ENCODE measurements at places on chromosomes 3 and 15.

- DNase-seq, result no peak
These were observed 8.7 kb upstream of the LRTM1 start for GRCh38 chr3:54936561-54936960.

GRCh38 chr15:72737723-72738122 is 45.8 kb downstream of the ADPGK start:
- no peak for DNase-seq

DNA sequence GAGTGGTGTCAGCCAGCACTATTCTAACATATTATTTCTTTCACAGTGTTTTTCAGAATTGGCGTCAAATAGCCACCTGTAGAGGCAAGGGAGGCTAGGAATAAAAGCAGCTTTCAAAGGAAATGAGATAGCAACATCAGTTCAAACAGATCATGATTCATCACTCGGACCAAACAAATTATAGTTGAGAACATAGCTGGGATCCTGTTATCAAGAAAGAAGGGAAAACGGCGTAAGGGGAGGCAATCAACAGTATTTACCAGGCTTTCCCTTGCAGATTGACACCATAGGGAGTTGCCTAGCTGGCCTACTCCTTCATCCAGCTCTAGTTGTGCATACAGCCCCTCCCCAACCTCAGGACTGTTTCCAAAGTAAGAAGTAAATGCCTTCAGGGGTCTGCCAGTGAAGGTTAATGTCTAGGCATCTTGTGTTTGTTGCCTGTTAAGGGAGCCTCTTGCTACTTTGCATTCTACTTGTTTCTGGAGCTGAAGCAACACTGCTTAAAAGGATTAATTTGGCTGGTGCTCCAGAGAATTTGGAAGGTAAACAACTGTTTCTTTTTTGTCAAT is 286.5 kb downstream of the NSUN3 start:
- no peak for DNase-seq

- no peak for DNase-seq
These were observed 1107.1 kb upstream of the EPHA6 start for GRCh38 chr3:95707268-95707667.

GRCh38 chr3:25073423-25073822 is 354.6 kb upstream of the RARB start:
- no peak for DNase-seq

DNA sequence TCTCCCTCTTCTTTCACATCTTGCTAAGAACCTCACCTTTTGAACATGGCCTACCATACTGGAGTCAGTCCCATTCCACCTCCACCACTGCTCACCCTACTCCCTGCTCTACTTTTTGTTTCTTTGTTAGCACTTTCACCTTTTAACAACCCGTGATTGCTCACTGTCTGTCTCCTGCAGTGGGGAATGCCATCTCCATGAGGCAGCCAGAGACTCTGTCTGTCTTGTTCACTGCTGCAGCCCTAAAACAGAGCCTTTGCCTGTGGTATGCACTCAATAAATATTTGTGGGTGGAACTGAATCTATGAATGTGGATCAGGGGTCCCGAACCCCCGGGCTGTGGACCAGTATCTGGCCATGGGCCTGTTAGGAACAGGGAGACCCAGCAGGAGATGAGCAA is 16.5 kb upstream of the TLE3 start:
- no peak for DNase-seq

DNA sequence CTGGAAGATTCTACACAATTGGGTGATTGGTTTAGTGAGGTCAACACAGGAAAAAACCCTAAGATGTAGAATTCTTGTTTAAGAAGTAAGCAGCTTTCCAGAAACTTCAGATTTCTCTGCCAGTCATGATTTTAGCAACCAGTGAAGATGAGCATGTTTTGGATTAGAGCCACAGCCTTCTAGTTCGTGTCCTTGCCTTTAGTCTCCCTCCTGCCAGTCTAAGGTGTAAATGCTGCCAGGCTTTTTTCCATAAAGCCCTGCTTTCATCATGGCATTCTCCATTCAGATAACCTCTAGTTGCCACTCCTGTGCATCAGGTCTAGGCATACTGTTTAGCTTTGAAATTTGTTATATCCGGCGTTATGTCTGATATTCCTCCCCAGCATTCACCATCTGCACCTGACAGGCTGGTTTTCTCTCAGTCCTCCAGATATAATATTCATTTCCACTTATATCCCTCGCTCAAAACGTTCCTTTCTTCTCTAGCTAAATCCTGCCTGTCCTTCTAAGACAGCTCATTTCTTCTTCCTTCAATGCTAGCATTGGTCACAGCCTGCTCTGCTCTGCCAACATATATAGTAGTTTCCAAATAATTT is 37.4 kb downstream of the SYN2 start:
- DNase-seq, result no peak

DNA sequence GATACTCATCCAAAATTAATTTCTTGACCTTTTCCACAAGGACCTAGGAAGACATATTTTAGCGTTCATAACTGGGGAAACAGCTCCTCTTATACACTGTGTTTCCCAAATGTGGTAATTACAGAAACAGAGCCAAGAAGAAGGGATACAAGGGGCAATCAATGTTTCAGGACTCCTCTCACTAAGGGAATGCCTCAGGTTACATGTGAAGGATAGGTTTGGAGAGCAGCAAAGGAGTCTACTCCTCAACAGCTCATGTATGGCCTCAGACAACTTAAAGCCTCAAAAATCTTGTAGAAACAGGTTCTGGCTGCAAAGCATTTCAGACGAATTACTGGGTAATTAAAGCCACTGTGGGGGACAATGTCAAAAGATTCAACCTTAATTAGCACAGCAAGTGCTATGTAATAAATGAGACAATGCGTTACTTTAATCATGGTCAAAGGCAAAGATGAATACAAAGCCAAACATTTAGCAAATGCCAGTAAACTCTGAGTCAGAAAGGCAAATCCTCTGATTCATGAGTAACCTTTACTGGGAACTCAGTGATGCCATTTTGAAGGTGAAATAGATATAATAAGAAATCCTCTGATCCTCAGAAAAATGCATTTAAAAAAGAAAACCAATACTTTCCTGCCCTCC is 1111.2 kb downstream of the TUSC7 start:
- no peak for DNase-seq

DNA sequence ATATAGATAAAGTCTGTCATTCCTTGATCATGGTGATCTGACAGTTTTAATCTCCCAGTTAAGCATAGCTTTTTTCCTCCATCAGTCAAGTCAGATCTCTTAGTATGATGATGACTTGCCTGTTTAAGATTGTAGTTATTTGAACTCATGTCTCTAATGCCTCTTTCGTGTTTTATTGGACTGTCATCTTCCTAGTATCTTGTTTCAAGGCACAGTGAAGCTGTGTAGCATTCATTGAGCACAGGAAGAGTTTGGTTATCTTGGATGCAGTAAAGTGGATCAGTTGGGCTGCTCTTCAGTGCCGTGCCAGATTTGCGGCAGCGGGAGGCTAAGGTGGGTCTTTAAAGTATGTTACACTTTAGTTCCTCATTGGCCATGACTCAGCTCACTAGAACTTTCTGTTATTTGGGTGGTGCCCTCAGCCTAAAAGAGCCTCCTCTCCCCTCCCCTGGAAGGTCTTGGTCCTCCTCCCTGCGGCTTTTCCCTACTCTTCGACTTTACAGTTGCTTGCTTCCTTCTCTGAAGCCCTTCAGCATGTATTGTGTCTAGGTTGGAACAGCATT is 45.7 kb upstream of the SKOR1 start:
- no peak for DNase-seq

DNA sequence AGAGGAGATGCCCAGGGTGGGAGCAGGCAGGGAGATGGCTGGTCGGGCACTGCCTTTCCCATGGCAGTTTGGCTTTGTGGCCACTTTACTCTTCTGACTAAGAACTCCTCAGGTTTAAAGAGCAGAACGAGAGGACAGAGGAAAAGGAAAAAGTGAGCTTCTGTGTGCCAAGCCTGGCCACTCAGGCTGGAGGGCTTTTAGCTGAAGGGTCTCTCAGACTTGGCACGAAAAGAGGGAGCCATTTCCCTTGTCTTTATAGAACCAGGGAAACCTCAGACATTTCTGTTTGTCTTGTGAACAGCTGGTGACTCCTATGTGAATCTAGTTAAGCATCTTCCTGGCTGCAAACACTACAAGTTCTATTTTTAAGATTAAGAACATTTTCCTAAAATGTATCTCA is 23.3 kb upstream of the PSMD6 start:
- no peak for DNase-seq

- DNase-seq, result no peak
These were observed 90.8 kb downstream of the ANP32A start for GRCh38 chr15:68729789-68730411.

DNA sequence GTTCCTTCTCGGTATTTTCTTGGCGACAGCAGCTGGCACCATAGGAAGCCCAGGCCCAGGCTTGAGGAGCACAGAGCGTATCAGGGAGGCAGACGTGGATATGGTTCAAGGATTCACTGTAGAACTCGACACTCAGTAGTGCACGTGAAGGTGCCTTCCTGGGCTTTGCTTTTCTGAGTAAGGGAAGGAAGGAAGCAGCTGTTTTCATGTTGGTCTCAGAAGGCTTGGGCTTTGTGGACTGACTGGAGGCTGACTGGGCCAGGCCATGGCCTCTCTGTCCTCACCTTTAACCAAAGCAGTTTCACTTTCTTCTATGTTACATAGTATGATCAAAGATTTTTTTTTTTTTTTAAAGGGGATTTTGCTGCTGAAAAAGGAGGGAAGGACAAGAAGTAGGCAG is 6.9 kb upstream of the GHRL start:
- no peak for DNase-seq

GRCh38 chr15:99141943-99142342 is 37.1 kb downstream of the SYNM start:
- no peak for DNase-seq

GRCh38 chr15:34900748-34901147 is 68.8 kb downstream of the AQR start:
- DNase-seq, result no peak

- no peak for DNase-seq
These were observed 135.0 kb upstream of the PRR20G start for GRCh38 chr3:127422663-127423375.

GRCh38 chr3:62201438-62202035 is 171.8 kb downstream of the FEZF2 start:
- DNase-seq, result no peak

- no peak for DNase-seq
These were observed 30.4 kb downstream of the CDIN1 start for GRCh38 chr15:36609793-36610192.
